Omental fat pad (tissue), 4 donors: ENCODE measurements at places on chromosomes 12 and 14.

GRCh38 chr14:72013721-72014345 lies 81.6 kb downstream of the RGS6 start:
- no peak for DNase-seq

DNA sequence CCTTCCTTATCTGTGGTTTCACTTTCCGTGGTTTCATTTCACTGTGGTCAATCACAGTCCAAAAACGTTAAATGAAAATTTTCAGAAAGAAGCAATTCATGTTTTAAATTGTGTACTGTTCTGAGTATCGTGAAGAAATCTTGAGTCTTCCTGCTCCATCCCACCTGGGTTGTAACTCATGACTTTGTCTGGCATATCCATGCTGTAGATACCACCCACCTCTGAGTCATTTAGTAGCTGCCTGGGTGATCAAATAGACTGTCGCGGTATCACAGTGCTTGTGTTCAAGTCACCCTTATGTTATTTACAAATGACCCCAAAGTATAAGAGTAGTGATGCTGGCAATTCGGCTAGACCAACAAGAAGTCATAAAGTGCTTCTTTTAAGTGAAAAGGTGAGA lies 521.2 kb downstream of the AACS start:
- no peak for DNase-seq

GRCh38 chr12:52390739-52391617 lies 5.5 kb upstream of the KRT84 start:
- no peak for DNase-seq

- no peak for DNase-seq
Measured at GRCh38 chr14:23704890-23705289, 68.7 kb downstream of the DHRS2 start.

DNA sequence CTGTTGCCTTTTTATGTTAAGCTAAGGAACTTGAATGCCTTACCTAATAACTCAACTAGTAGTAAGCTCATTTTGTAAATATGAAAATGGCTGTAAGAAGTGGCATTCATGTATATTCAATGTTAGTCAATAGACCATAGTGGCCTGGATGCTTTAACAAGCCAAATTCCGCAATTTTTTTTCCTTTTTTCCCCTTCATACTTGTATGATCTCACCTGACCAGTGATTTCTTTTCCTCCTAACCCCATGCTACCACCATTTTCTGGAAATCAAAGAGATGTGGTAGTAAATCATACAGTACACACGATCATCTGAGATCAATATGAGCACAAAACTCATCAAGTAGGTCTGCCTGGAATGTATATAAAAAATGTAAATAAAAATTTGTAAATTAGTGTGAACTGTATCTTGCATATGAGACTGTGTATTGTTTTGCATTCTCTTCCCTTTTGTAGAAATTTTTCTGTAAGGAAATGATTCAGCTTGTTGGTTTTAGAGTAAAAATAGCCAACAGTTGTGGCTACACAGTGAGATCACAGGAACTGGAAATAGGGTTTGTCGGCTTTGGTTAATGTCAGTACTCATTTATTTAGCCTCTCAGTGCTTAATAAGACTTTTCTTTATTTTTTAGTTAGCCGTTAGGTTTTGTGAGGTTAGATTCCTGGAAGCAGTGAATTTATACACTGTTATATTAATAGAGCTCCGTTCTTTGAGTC lies 62.5 kb downstream of the ETNK1 start:
- no peak for DNase-seq

GRCh38 chr14:86168371-86168770 lies 638.4 kb downstream of the FLRT2 start:
- no peak for DNase-seq

GRCh38 chr14:69919815-69920214 lies 40.6 kb downstream of the SMOC1 start:
- DNase-seq: no peak

- DNase-seq: no peak
Measured at GRCh38 chr12:2023365-2023764, 19.1 kb upstream of the DCP1B start.

DNA sequence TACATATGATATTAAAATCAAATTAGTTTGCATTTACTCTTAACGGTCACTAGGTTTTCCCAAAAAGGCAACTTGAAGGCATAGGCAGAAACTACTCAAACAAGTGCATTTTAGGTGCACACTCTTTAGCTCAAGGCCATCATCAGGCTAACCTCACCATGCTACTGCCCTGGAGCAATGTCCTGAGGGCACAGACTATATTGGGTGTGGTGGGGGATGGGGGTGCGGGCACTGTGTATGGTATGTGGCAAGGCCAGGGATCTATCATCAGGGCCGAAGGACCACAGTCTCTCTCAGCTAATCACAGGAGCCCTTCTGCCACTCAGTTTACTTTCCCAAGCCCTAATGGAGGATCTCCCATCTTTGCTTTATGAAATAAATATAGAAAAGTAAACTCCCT lies 51.9 kb downstream of the SH2B3 start:
- no peak for DNase-seq

GRCh38 chr12:54040648-54041047 lies 7.8 kb downstream of the HOXC5 start:
- DNase-seq: no peak

GRCh38 chr14:104601786-104602185 lies 2.8 kb downstream of the TMEM179 start:
- no peak for DNase-seq

DNA sequence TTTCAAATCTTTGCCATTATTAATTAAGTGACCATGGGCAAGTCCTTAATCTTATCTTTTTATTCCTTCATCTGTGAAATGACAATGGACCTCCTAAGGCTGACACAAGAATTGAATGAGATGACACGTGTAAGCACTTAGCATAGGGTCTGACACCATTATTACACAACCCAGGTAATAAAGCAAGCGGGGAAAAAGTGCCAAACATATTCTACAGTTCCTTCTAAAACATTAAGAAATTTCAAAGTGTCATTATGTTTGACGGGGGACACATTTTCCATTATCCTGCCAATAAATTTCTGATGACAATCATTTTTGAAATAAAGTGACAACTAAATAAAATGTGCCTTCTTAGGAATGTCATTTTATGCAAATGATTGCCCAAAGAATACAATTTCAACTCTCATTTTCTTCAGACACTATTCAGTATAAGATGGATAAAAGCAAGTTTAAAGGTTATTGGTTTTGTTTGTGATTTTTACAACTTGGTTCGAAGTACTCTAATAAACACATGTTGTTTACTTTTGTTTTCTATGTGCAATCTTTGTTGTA lies 3.0 kb downstream of the ANKS1B start:
- no peak for DNase-seq

GRCh38 chr14:64806202-64806861 lies 73.4 kb downstream of the SPTB start:
- DNase-seq: no peak

- DNase-seq: no peak
Measured at GRCh38 chr12:1443421-1444141, 150.8 kb downstream of the FBXL14 start.

DNA sequence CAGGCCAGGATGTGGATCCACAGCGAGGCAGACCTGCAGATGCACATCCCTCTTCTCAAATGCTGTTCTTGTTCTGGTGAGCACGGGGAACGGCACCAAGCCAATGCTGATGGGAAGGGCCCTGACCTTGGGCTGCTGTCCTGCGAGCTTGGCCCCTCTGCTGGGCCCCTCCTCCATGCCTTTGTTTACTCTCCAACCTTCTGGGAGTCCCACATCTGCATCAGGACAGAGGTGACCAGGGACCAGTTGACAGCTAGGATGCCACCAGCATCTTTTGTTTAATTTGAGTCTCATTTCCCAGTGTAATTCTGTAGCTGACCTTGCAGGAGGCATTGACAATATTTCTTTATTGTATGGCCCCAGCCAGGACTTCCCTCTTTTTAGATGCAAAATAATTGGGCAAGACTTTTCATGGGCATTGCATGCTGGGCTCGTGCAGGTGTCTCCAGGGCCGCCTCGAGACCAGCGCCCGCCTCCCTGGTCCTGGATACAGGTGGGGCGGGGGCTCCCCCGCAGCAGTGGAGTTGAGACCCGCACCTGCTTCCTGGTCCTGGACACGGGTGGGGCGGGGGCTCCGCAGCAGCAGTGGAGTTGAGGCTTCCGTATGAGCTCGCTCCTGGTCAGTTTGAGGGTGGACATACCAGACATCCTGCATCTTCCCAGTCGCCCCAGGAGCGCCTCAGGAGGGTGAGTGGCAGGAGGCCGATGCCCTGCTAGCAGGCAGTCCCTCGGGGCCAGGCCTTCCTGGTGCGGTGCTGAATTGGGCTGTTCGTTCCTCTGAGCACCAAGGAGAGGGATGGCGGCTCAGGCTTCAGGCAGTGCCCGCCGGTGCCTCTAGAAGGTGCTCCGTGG lies 11.4 kb downstream of the PACS2 start:
- DNase-seq: no peak
